Stimulated activated CD8-positive, alpha-beta memory T cell treated with anti-CD3 and anti-CD28 coated beads, Interleukin-7, amount 100 ng/mL, for 1 hour (primary cell): ENCODE measurements at places on chromosomes 4 and X.
A peak's percentile ranks its signal among the peaks of the same experiment; 100 is the strongest.

GRCh38 chrX:20217906-20218305, 48.8 kb downstream of the RPS6KA3 start:
- DNase-seq: no peak

GRCh38 chrX:131308980-131309379, 19.9 kb upstream of the IGSF1 start:
- no peak for DNase-seq

GRCh38 chr4:60857130-60857753, 342.9 kb upstream of the ADGRL3 start:
- DNase-seq: no peak

GRCh38 chr4:38105475-38106220, 145.4 kb downstream of the PTTG2 start:
- DNase-seq: no peak

GRCh38 chr4:132101526-132101925, 1047.6 kb upstream of the PCDH10 start:
- no peak for DNase-seq

DNA sequence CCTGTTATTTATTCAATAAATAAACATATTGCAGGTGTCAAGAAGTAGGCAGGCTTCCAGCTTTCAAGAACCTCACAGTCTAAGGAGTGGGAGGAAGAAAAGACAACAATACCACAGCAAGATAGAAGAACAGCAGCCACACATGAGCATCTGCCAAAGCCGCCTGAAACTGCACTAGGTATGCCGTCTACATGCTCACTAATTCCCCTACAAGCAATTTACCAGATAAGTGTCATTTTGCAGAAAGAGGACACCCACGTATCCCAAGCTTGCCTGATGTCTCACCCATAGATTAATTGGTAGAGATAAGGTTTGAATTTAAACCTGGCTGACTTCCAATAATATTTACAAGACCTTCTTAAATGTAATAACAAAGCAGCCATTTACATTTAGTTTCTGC, 439.4 kb upstream of the CPEB2 start:
- DNase-seq: no peak

- no peak for DNase-seq
Observed at GRCh38 chr4:178090640-178091411, 648.6 kb upstream of the AGA start.

GRCh38 chrX:120308959-120309872, 2.0 kb downstream of the TMEM255A start:
- peak; percentile 40 for DNase-seq

DNA sequence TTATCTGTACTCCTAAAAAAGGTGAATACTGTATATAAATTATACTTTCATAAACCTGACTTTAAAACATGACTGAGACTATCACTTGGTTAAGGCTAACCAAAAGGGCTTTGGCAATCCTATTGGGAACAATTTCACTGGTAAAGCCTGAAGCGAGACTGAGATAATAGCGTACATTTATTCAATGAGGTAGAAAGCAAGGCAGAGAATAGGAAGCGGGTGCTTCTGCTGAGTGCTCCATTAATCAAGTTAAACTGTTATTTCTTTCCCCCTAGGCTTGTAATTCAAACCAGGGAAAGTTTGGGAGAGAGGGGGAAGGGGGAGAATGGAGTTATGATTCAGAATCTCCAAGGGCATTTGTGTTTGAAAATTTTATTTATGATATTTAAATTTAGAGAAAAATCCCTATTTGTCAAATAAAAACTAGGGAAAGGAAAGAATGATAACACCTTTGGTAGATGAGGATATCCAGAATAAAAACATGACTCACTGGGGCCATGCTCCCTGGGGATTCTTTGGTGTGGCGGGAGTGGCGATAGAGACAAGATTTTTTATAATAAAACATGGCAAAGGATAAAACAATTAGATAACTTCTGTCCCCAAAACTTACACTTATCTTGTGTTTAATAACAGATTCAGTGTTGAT, 34.6 kb upstream of the SORBS2 start:
- DNase-seq: no peak
